ENCODE measurements at places on chromosomes 7 and 10.

GRCh38 chr10:22693371-22693784, 21.0 kb downstream of the PIP4K2A start:
- DNase-seq: no peak

GRCh38 chr10:91123261-91123660, 97.2 kb upstream of the PCGF5 start:
- DNase-seq: no peak

- no peak for DNase-seq
Observed at GRCh38 chr10:120460186-120460585, 3.2 kb downstream of the PLPP4 start.

- no peak for DNase-seq
Observed at GRCh38 chr7:113209449-113210203, 91.3 kb upstream of the SMIM30 start.

DNA sequence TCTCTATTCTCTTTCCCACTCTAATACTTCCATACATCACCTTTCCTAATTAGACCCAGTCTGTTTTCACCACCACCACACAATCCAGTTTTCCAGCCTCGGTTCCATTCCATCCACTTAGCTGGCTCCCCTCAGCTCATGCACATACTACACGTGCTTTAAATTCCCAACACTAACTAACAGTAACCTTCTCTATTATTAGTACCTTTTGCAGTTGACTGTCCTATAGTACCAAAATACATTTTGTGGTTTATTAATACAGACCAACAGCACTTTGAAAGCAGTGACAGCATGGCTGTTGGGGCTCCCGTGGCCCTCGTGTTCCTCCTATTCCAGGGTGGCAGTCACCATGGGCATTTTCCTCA, 64.9 kb downstream of the LARP4B start:
- DNase-seq: no peak

- no peak for DNase-seq
Observed at GRCh38 chr10:78806681-78807221, 262.0 kb upstream of the ZMIZ1 start.

- no peak for DNase-seq
Observed at GRCh38 chr10:83476211-83476610, 663.1 kb upstream of the GHITM start.

GRCh38 chr7:132051311-132051710, 494.9 kb upstream of the PODXL start:
- DNase-seq: no peak

DNA sequence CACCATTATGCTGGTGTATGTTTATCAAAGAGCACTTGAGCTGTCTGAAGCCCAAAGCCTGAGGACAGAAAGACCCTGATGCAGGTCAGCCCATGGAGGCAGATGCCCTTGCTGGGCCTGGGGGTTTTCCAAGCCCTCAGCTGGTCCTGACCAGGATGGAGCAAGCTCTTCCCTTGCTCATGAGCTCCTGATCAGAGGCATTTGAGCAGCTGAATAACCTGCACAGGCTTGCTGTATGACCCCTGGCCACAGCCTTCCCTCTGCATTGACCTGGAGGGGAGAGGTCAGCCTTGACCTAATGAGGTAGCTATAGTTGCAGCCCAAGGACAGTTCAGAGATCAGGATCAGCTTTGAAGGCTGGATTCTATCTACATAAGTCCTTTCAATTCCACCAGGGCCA, 13.0 kb downstream of the AQP1 start:
- DNase-seq: peak; percentile 25

- no peak for DNase-seq
Observed at GRCh38 chr10:61302124-61302523, 151.1 kb downstream of the TMEM26 start.

DNA sequence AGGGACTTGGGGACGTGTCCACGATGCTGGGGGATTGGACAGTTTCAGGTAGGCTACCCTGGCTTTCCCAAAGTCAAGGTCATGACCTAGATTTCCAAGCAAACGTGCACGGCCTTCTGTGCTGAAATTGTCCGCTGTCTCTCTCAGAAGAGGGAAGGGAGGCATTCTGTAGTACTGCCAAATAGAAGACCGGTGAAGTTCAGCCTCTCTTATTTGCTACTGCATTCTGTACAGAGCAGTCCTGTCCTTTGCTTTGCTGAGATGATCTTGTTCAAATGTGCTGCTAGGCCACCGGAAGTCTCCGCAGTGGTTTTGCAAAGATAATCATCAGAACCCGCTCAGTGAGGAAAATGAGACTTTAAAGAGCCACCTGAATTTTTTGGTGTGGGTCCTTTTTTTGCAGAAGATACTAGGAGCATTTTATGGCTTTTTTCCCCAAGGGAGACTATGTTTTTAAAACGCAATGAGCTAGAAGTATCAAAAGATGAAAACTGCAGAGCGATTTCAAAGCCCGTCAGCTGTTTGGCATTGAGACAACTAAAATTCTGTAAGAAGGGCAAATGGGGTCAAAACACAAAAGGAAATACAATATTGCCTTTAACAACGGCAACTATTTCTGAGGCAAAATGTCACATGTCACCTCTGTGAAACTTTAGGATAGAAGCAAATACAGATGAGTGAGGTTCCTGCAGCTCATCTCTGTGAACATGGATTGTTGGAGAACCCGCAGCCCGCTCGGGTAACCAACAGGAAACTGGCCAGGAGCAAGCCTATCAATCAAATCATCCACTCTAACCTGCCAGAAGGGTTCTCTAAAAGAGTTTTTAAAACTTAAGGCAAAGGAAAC, 1.3 kb upstream of the NMT2 start:
- no peak for DNase-seq

- no peak for DNase-seq
Observed at GRCh38 chr10:31151301-31151700, 119.6 kb upstream of the ZNF438 start.

DNA sequence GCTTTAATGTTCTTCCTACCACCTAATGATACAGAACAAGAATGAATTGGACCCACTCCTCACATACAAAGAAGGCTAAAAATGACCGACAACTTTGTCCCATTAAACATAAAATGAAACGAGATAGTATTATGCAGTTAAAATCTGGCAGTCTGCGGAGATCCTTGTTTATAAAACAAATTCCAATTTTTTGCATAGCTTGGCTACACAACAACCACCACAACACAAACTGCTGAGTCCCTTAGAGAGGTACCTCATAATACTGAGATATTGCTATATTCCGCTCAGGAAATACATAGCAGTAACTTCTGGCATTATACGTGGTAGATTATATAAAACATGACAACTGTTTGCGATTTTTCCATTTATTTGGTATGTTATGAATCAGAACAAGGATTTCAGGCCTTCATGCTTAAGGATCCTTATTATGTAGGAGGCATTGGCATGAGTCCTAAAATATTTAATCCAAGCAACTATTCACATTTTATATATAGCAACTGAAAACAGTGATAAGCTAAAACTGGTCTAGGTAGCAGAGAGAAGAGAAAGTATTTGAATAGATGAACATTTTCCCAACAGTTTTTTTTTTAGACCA, 96.0 kb downstream of the ANK3 start:
- no peak for DNase-seq

- no peak for DNase-seq
Observed at GRCh38 chr7:121909716-121910345, 36.9 kb downstream of the PTPRZ1 start.

DNA sequence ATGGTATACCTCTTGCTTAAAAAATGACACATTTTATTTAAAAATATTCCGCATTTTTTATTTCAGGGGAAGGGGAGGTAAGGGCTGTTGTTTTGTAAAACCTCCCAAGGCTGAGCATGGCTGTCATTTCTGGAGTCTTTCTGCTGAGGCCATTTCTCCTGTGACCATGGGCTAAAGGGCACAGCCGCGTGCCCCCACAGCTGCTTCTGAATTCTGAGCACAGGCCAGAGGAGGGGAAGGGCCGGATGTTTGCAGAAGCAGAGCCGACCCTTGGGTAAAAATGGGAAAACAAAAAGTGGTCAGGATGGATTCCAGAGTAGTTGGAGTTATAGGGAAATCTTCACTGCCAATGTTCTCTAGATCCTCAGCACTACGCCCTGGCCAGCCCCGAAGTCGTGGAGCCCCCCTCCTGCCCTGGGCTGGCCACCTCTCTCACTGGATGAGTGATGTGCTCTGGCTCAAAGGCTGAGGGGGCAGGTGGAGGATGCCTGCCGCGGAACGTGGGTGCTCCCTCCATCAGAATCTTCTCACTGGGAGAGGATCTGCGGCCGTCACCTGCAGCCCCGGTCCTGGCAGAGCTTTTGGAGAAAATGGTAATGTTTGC, 131.3 kb upstream of the ZEB1 start:
- DNase-seq: no peak

- peak; percentile 51 for DNase-seq
Observed at GRCh38 chr7:2572101-2572842, 13.5 kb downstream of the IQCE start.

DNA sequence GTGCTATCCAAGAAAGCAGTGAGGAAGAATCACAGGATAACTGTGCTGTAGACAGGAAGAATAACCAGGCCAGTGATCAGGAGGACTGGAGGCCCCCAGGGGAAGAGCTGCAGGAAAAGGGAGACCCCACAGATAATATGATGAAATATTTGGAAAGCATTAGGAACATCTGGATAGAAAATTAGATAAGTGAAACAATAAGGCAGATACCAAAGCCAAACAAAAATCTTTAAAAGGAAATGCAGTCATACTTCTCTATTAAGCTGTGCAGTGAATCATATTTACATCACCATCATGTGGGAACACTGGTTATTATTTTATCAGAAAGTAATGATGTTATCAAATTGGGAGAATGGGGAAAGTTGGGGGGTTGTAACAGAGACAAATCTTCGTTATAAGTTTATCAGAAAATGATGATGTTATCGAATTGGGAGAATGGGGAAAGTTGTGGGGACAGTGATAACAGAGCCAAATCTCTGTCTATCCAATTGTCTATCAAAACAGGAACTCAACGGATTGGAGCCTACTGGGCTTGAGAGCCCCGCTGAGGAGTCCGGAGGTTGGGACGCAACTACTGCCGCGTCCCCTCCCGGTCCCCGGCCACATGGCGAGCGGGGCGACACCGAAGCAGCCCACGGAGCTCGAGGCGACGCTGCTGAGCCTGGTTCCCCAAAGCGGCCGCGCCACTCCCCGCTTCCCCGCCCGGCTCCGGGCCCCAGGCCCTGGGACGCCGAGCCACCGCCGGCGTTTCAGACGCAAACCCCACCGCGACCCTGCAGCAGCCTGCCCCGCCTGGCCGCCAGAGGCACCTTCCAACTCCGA, 14.0 kb upstream of the RALA start:
- DNase-seq: no peak

- DNase-seq: no peak
Observed at GRCh38 chr7:148587076-148587475, 3.5 kb upstream of the C7orf33 start.

DNA sequence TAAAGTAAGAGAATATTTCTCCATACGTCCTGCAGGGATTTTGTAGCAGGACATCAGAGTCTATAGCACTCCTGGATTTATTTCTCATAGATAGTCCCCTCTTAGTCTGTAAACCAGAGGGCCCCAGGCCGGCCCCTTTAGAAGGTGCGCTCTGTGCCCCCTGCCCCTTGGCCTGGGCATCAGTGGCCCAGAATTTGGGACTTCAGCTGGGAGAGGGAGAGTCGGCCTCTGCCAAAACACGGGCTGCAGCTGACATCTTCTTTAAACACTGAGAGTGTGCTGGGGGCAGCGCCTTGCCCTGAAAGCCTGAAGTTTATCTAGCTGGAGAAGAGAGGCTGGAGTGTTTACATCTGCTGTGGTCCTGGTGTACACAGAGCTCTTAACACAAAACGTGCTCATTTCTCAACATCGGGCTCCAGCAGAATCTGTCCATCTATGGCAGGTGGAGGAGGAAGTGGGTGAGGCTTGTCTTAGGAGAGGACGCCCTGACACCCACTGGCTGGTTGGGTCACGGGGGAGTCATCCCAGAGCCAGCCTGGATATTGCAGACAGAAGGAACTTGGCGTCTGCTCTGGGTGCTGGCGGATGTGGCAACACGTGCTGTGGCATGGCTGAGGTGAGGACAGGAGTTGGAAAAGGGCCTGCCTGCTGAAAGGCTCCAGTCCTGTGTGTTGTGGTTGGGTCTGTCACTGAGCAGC, 5.0 kb upstream of the TACR2 start:
- no peak for DNase-seq

- DNase-seq: no peak
Observed at GRCh38 chr7:19296617-19297016, 151.4 kb upstream of the FERD3L start.

- no peak for DNase-seq
Observed at GRCh38 chr7:155972247-155972646, 160.0 kb upstream of the SHH start.

- DNase-seq: no peak
Observed at GRCh38 chr7:29548823-29549222, 14.8 kb upstream of the PRR15 start.
